GM04504 (cell line): ENCODE measurements at places on chromosomes 6 and 20.

- no peak for DNase-seq
Observed at GRCh38 chr6:33431880-33432541, 12.1 kb downstream of the SYNGAP1 start.

DNA sequence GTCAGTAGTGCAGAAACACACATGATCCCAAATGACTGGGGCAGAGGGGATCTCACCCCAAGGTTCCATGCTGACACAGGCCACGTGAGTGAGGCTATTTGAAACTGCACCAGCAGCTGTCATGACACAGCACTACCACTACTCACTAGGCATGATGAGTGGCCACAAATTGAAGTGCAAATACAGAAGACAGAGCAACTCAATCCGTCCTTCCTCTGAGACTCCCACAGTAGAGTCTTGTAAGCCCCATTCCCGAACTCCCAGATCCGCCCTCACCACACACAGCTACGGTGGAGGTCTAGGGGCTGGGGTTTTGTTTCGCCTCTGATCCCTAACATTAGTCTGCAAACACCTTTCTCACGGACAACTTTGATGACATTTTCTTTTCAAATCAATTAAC, 113.3 kb upstream of the NUP153 start:
- no peak for DNase-seq

GRCh38 chr6:144647971-144648651, 363.0 kb downstream of the UTRN start:
- no peak for DNase-seq

- no peak for DNase-seq
Observed at GRCh38 chr20:47993035-47993755, 207.9 kb upstream of the SULF2 start.

- no peak for DNase-seq
Observed at GRCh38 chr6:119241111-119241465, 108.5 kb downstream of the MAN1A1 start.

GRCh38 chr20:37345339-37346235, at the start of gene SRC:
Gene SRC (plus strand): TSS chr20:37346140. CDS start chr20:37384154, 38,014 bp downstream.
- DNase-seq, result peak; percentile 44

DNA sequence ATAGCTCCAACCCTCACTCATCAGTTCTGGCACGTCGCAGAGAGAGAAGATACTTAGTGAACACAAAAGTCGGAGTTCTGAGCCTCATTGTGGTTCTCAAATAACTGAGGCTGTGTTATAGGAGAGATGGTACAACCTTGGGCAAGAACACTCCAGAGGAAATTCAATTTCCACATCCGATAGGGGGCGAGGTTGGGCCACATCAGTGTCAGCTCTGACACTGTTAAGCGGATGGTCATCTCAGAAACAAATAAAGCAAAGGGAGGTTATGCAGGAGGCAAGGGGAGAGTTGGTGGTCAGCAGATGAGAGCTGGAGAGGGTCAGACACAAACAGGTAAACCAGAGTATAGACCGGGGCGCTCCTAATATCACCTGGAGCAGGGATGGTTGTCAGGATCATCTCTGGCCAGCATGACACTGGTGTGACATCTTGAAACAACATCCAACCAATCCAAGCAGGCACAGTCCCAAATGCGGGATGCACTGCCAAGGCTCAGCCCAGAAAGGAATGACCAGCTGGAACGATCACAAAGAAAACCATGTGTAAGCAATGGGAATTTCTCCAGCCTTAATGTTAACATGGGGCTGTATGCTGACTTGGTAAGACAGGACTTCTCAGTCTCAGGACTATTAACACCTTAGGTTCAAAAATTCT, 331.8 kb downstream of the HACE1 start:
- DNase-seq, result peak; percentile 9

- no peak for DNase-seq
Observed at GRCh38 chr6:138103871-138104270, 3.3 kb downstream of the PERP start.

GRCh38 chr6:146028252-146028795, 538 bp upstream of the GRM1 start:
- peak; percentile 30 for DNase-seq

DNA sequence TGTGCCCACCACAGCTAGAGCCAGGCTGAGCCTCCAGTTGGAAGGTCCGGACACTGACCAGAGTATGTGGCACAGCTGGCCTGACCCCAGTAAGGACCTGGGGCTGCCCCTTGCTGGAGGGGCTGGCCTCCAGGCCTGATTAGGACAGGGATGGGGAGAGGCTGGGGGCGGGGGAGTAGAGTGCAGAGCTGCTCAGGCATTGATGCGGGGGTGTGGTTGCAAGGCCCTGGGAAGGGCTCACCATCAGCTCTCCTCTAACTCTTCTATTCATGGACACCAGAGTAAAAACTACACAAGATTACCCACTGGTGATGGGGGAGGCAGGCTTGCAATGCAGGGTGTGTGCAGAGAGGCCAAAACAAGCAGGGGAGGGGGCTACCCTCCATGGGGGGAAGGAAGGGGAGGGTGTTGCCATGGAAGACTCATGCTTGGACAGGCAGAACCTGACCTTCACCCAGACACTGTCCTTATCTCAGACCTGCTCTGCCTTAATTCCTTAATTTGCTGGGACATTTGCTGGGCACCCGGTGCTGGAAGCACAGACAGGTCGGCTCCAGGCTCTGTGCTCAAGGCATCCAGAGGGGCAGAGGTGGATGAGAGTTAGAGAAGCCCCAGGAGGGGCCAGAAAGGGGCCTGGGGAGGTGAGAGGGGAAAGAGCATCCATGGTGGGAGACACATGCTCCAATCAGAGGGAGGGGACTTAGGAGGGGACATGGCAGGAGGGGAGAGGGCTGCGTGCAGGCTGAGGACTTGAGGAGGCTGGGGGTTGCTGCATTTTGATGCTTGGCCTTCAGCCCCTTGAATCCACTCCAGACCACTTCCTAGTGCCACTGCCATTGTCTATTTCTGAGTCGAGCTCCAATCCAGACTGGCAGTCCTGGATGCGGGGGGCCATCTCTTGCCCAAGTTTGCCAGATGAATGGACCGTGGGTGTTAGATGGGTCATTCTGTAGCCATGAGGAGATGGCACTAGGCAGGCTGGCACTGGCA, 7.6 kb upstream of the EMILIN3 start:
- no peak for DNase-seq

DNA sequence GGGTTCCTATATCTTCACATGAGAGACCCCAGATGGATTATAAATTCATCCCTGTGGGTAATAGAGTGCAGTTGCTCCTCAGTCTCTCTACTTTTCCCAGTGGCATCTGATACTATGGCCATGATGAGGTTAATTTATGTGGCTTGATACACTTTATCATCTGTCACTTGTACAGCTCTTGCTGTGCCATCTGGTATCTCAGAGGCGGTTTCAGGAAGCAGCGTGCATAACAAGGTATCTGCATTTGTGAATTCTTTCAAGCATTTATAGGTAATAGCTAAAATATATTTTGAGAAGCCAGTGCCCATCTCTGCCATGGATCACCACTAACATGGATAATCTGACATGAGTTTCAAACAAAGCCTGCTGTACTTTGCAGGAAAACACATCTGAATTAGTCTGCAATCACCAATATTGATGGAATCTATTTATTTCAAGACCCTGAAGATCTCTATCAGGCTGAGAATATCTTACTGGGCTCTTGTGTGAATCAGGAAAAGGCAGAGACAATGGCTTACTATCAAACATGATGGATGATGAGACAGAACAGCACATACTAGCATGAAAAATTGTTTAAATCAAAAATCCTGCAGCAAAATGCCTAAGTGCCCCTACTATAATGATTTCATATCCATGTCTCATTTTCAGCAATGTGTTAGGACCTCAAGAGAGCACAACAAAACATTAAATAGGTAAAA, 548.7 kb upstream of the MAP3K7 start:
- DNase-seq, result no peak

DNA sequence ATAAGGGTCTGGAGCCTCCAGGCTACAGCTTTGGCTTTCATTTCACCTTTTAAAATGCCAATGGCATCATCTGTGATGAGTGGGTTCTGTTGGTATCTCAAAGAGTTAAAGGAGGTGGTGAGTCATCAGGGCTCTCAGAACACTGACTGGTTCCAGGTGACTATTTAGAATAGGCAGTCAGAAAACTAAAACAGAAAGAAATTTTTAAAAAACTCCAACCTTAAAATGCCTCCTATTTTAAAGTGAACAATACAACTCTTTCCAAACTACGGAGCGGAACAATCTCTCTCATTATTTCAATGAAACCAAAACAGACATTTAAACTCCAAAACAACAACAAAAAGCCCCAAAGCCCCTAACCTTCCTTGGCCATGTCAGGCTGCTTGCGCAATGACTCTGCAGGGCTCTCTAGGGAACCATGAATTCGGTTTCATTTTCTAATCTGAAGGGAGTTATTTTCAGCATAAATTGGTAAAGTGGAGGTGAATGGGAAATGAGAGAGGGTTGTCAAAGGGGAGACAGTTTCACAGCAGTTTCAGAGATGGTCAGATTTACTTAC, 194.9 kb downstream of the KIF6 start:
- no peak for DNase-seq

DNA sequence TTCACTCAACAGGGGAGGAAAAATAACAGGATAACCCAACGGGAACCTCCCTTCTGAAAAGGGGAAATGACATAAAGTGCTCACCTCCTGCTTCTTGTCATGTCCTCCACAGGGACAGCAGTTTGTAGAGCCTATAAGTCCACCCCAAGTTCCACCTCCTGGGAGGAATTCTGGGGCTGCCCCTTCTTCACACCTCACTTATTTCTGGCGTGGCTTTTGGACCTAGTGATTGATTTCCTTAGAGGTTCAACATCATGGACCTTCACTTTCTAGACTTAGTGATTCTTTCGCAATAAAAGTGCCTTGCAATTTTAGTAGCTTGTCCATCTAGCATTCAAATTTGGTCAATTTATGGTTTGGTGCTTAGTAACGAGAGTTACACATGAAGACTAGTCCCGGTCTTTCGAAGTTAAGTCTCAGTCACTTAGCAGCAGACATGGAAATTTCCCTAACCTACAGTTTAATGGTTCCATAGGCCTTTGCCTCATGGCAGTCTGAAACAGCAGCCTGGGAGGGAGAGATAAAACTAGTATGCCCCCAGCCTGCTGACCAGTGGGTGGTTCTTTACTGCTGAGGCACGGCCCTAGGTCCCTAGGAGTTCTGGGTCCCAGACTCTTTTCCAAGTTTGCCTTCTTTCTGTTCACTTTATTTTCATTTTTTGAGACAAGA, 59.2 kb upstream of the CDKAL1 start:
- DNase-seq, result no peak

- DNase-seq, result no peak
Observed at GRCh38 chr6:10413262-10413849, 1.5 kb downstream of the TFAP2A start.

- no peak for DNase-seq
Observed at GRCh38 chr6:7730001-7730783, 4.3 kb downstream of the BMP6 start.

GRCh38 chr6:69819138-69819537, 22.3 kb upstream of the LMBRD1 start:
- no peak for DNase-seq

GRCh38 chr6:162960679-162961457, 233.1 kb downstream of the PACRG start:
- DNase-seq, result no peak

GRCh38 chr20:33560026-33560425, 70.1 kb downstream of the CBFA2T2 start:
- DNase-seq, result no peak
